ENCODE measurements at places on chromosomes 2 and 18.

GRCh38 chr2:160402501-160402900, 91.1 kb downstream of the RBMS1 start:
- DNase-seq: no peak

GRCh38 chr18:44848644-44849335, 168.1 kb downstream of the SETBP1 start:
- no peak for DNase-seq

GRCh38 chr2:154855138-154855537, 156.6 kb downstream of the KCNJ3 start:
- DNase-seq: no peak

- DNase-seq: no peak
Observed at GRCh38 chr2:160139991-160140390, 60.1 kb downstream of the ITGB6 start.

- DNase-seq: no peak
Observed at GRCh38 chr2:46229134-46230063, 67.8 kb upstream of the EPAS1 start.

DNA sequence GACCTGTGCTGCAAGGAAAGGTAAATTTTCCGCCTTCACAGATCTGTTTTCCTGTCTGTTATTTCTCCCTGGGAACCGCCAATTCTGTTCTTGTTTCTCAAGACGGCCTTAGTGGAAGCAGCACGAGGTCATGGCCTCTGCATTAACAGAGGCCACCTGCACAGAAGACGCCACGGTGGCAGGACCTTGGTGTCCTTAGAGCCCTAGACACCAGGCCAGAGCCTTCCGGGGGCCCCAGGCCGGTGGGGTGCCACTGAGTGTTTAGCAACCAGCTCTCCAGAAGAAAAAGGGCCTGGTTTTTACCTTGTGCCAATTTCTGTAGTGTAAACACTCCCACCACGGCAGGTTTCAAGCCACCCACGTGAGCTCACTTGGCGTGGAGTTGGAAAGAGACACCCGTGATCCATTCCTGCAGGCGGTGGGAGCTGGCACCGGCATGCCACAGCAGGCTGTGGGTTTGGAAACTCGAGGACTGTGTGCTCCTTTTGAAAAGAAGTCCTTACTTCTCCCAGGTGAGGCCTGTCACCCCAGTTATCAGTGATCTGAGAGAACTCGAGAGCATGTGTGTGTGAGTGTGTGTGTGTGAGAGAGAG, 103.9 kb upstream of the HDAC4 start:
- no peak for DNase-seq

DNA sequence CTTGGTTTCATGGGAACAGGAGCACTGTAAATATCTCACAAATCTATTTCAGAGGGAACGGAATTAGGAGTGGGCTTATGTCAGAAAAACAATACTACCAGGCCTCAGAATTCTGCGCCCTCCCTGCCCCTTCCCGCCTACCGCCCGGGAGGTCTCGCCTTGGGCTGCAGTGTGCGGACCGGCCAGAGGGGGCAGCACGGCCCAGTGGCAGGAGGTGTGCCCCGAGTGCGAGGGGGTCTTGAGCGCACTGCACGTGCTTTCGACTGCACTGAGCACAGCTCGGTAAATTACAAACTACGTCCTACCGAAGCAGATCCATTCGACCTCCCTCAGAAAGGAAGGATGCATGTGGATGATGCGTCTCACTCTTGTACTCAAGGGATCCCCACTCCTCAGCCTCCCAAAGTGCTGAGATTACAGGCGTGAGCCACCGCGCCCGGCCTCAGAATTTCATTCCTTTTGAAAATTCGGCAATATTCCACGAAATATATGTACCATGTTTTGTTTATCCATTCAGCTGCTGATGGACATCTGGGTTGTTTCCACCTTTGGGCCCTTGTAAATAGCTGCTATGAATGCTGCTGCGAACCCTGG, 297.0 kb downstream of the BCL2 start:
- no peak for DNase-seq

DNA sequence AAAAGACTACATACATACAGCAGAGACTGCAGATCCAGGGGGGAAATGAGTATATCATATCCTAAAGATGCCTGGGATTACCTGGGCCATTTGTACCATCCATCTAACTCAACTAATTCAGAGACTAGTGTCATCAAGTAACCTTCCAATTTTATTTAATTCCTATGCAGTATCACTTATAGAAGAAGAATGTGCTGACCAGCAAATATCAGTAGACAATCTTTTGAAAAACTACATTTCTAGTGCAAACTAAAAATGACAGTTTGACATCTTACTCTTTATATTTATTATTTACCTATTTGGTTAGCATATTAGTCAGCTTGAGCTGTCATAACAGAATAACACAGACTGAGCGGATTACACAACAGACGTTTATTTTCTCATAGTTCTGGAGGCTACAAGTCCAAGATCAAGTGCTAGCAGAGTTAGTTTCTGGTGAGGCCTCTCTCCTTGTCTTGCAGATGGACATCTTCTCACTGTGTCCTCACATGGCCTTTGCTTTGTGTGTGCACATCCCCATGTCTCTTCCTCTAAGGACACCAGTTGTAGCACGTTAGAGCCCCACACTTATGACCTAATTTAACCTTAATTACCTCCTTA, 47.0 kb downstream of the NCKAP5 start:
- DNase-seq: no peak

- DNase-seq: no peak
Observed at GRCh38 chr2:20422402-20423271, 24.2 kb upstream of the RHOB start.

- DNase-seq: no peak
Observed at GRCh38 chr2:49129034-49129433, 25.3 kb downstream of the FSHR start.

GRCh38 chr18:37242826-37243560, 322.6 kb downstream of the CELF4 start:
- DNase-seq: no peak

GRCh38 chr2:227324642-227324994, 433 bp upstream of the MFF start:
- no peak for DNase-seq

GRCh38 chr2:74149570-74150319, 2.0 kb upstream of the BOLA3 start:
- DNase-seq: no peak

- DNase-seq: no peak
Observed at GRCh38 chr2:227626580-227627151, 9.4 kb downstream of the SCYGR4 start.

DNA sequence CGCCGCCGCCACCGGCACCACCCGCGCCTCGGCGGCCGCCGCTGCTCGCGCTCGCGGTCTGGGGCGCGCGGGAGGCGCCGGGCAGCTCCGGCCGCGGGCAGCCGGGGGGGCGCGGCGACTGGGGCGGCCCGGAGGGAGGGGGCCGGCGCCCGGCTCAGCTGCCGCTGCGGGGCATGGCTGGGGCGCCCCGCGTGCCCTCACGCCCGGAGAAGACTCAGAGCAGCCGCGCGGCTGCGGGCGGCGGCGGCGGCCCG, 295 bp downstream of the GAREM1 start:
- no peak for DNase-seq

GRCh38 chr2:44938287-44939105, 3.0 kb upstream of the SIX3 start:
- no peak for DNase-seq

- no peak for DNase-seq
Observed at GRCh38 chr18:57533006-57533867, 53.3 kb downstream of the FECH start.

DNA sequence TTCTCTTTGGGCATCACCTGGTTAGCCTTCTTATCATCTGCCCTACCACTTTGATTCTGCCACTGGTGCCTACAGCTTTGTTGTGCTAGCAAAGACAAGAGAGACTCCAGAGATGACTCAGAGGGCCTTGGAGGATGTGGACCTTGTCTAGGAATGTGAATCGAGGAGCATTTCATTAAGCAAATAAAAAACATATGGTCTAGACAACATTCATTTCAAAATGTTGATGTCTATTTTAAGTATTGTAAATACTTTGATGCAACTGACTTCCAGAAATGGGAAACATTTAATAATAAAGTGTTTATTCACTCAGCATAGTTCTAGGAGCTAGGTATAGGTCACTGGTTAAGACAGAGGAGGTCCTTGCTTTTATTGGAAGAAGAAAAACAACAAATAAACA, 195.5 kb downstream of the CDCA7 start:
- no peak for DNase-seq

DNA sequence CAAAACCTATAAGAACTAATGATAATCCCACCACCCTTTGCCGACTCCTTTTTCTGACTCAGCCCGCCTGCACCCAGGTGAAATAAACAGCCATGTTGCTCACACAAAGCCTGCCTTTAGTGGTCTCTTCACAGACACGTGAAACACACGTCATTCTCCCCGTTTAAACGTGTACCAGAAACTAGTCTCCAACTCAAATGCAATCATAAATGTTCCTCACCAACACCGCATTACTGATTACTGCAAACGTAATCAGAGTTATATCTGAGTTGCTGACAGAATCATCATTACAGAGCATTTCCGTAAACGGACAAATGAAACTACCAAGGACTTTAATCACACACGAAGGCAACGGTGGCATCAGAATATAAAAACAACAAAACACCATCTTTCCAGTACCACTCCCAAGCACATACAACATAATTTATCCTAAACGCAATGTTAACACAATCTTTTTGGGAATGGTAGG, 1.9 kb downstream of the CLK1 start:
- no peak for DNase-seq

DNA sequence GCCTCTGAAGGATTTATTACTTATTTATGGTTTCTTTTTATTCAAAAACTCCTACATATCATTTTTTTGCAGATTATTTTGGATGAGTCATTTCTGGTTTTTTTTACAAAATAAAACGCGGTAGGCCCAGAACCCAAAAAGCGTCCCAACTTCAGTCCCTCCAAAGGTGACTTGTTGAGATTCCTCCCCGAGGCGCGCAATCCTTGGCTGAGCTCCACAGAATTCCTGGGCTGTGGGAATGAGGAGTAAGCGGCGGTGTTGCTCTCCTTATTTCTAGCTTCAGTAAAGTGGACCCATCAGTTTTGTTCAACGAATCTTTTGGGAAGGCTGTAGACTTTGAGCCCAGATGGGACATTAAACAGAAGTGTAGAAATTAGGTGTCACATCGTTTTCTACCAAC, 67.0 kb upstream of the RMP24 start:
- no peak for DNase-seq

DNA sequence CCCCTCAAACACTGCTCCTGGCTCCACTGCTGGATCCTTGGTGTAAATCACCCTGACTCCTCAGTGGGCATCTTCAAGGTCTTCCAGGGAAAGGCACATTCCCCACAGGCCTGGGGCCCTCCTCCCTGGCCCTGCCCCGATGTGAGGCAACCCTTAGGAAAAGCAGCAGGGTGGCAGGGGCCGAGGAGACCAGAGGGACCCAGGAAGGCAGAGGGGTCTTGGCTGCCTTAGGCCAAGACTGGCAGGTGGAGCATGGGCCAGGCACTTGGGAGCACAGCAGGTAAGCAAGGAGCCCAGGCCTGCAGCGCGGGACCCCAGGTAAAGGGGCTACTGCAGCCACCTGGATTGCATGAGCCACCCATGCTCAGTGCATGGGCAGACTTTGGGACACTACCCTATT, 96.9 kb downstream of the GYPC start:
- DNase-seq: no peak

DNA sequence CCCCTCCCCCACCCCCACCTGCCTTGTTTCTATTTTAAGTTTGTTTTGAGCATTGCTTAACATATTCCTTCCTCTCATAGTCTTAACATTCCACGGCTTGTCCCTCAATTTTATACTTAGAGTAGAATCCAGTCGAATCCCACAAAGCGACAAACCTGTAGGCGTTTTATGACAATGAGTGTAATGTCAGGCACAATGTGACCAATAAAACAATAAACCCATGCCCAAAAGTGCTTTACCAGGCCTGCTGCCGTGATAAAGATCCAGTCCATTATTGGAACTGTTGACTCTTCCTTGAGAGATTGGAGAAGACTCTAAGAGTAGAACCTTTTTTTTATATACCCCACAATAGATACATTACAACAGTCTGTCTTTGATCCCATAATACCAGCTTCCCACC, 6.2 kb upstream of the MRO start:
- no peak for DNase-seq

- no peak for DNase-seq
Observed at GRCh38 chr18:41660654-41661053, 294.4 kb upstream of the PIK3C3 start.

DNA sequence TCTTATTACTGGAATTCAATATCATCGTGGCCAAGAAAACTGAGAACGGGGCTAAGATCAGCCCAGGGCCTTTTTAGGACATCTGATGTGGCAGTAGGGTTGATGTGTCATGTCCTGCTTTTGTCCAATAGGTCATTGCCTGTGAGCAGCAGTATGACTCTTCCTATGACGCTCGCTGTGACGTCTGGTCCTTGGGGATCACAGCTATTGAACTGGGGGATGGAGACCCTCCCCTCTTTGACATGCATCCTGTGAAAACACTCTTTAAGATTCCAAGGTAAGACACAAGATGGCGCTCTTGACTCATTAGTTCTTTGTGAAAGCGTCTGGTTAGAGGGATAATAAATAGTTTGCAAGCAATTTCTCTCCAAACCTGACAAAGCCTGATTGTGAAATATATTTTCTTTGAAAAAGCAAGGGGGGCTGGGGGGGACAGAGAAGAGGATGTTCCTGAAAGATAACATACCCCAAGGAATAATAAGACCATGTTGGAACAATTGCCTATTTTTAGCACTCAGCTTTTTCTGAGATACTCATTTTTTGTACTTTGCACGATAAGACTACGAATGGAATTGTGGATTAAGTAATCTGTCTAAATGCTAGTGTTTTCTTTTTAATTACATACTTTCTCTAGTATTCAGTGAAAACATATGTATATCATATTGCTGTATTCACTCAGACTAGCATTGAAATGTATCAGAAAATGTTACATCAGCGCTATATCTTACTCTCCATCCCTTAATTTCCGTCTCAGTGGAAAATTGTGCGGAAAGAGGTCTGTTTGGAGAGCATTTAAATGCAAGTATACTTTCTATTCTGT, 58.1 kb downstream of the MYO3B start:
- no peak for DNase-seq

DNA sequence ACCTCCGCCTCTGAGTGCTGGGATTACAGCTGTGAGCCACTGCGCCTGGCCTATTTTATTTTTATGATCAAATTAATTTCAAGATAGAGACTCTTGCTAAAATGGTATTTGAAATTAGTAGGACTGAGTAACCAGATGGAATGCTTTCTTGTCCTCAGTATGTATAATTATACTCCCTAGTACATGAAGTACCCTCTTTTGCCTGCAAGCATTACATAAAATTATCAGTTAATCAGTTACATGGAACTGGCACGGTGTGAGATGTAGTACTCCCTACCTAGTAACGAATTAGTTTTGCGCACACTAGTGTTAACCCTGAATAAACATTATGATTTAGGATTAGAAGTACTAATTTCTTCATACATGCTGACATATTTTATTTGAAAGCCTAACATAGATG, 41.6 kb downstream of the RBBP8 start:
- DNase-seq: no peak

GRCh38 chr18:79399275-79400081, 3.7 kb downstream of the NFATC1 start:
- no peak for DNase-seq
